ENCODE measurements at places on chromosomes 16 and 17.

DNA sequence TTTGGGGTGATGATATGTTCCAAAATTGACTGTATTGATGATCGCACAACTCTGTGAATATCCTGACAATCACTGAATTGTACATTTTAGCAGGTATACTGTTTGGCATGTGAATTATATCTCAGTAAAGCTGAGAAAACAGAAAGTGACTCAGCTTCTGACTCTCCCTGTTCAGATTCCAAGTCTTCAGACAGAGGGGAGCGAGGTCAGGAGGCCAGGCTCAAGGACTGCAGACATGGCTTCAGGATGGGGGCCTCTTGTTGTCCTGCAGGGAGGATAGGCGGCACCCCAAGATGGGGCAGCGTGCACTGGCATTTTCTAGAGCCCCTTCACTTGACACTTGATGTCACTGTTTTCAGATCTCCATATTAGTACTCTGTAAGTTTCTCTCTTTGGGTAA lies 45.6 kb downstream of the KNOP1 start:
- DNase-seq = no peak

GRCh38 chr16:27320261-27321012 lies 6.7 kb downstream of the IL4R start:
- no peak for DNase-seq

- DNase-seq = no peak
Observed at GRCh38 chr17:73878923-73879322, 234.7 kb upstream of the SDK2 start.

- DNase-seq = no peak
Observed at GRCh38 chr16:52755396-52755795, 208.5 kb upstream of the TOX3 start.

- DNase-seq = peak; percentile 91
Observed at GRCh38 chr17:15263206-15263579, 1.9 kb downstream of the PMP22 start.

- no peak for DNase-seq
Observed at GRCh38 chr16:70749681-70750601, 51.0 kb downstream of the VAC14 start.

DNA sequence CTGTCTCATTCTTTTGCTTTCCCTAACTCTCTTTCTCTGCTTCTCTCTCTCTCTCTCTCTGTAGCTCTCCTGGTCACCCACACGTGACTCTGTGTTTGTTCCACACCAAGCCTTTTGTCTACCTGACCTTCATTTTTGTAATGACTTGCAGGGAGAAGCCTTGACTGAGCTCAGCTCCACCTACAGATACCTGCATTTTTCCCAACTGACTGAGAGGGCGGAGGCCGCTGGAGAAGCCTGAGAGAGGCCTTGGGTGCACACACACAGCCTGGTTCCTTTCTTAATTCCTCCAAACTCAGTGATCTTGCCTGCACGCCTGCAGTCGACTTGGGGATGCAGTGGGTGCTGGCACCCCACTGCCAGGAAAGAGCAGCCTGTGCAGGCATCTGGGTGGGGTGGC lies 68.8 kb downstream of the LYRM1 start:
- no peak for DNase-seq

DNA sequence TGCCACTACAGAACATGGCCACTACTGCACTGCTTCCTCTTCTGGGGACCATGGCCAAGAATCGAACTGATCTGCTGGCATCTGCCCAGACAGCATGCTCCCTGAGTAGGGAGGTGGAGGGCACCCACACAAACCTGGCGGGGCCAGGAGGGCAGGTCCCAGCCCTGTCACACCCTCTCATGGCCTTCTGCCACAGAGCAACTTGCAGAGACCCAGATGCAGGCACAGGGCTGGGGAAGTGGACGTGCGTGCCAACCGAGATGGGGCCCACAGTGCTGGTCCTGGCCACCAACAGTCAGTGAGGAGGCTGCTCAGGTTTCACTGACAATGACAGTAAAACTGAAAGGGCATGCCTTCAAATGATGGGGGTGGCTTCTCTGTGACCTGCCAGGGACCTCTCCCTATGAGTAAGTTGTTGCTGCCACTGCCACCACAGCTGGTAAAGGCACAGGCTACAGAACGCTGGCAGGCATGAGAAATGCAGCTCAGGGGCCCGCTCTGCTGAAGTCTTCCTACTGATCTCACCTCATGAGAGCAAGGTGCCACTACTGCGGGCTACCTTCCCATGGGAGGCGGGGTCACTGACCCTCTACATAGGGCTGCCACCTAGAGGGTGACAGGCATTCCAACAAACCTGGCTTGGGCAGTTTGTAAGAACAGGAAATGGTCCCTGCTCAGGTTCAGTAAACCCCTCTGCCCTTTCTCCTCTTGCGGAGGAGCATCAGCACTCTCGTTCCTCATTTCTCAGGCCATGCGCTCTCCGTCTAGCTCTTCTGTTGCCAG lies 15.5 kb downstream of the HIC1 start:
- DNase-seq = no peak

DNA sequence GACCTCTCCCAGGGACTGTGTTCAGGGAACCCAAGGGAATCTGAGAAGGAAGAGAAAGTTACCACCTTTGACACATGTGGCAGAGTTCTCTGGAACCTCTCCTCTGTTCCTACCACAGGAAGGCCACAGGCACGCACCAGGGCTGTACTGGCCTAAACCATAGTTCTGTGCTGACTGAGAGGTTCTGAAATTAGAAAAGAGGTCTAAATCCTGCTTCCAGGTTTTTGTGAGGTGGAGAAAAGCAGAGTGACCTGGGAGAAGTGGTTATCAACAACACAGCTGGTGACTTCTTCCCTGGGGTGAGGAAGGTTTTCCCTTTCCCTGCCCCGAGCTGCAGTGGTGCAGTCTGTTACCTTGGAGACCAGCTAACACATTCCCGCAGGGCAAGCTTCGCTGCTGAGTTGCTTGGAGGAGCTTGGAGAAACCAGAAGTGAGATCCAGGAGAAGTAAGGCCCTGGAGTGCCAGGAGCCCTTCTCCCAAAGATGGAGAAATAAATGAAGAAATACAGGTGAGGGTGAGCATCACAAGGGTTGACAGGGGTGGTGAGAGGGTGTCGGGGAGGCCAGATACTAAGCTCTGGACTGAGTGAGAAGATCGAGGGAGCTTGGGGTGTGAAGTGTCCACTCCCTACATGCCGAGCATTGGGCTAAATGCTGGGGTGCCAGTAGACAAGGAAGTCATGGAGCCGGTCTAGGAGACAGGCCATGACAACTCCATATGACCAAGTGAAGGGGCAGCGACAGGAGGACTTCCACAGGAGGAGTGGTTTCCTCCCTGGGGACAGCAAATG lies at the start of gene VWA3A:
Gene VWA3A, plus strand, starts transcription at position 399 of the 791 bp plus-strand sequence. Its CDS starts 97 bp downstream, at position 496.
- peak; percentile 82 for DNase-seq

DNA sequence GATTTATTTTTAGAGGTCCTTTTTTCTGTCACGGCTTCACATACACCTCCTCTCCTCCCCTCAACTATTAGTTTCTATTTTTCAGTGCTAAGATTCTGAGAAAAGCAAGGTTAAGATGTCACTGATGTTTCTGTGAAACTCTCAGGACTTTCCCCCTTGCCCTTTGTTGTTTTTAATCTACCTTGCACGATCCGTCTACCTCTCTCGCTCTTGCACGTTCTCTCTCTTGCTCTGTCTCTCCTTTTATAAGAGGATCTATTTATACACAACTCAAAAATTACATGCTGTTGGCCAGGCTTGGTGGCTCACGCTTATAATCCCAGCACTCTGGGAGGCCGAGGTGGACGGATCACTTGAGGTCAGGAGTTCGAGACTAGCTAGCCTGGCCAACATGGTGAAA lies 43.6 kb downstream of the RPA1 start:
- no peak for DNase-seq

- DNase-seq = no peak
Observed at GRCh38 chr17:82536512-82537201, 17.1 kb downstream of the FOXK2 start.

GRCh38 chr16:83118365-83118764 lies 491.6 kb downstream of the CDH13 start:
- peak; percentile 57 for DNase-seq

GRCh38 chr16:57801809-57802340 lies 416 bp downstream of the KIFC3 start:
- no peak for DNase-seq

- peak; percentile 33 for DNase-seq
Observed at GRCh38 chr17:37219876-37220606, 155.7 kb upstream of the C17orf78 start.

GRCh38 chr17:56159826-56160380 lies 6.6 kb downstream of the ANKFN1 start:
- no peak for DNase-seq

DNA sequence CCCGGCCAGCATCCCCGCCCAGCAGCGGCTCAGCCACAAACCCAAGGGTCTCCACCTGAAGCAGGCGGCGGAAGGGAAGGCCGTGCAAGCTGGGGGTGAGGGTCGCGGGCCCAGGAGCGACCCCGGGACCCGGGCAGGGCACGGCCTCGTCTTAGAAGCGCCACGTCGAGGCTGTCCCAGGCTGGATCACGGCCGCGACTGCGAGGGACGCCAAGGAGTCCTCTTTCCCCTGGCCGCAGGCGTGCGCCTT lies 538 bp upstream of the CCNF start:
- no peak for DNase-seq

GRCh38 chr17:31281061-31281460 lies 16.0 kb downstream of the OMG start:
- DNase-seq = peak; percentile 25

GRCh38 chr17:50426472-50426782 lies 409 bp downstream of the ACSF2 start:
- no peak for DNase-seq

GRCh38 chr16:86676254-86676670 lies 97.9 kb downstream of the FOXL1 start:
- DNase-seq = peak; percentile 64

- DNase-seq = peak; percentile 77
Observed at GRCh38 chr17:43591779-43592562, 45.8 kb upstream of the ETV4 start.

- no peak for DNase-seq
Observed at GRCh38 chr17:28545787-28546415, 6.5 kb downstream of the UNC119 start.

- DNase-seq = peak; percentile 95
Observed at GRCh38 chr16:71460236-71460635, 1.8 kb downstream of the ZNF23 start.

GRCh38 chr16:65758620-65759019 lies 607.9 kb upstream of the CDH5 start:
- no peak for DNase-seq

- DNase-seq = no peak
Observed at GRCh38 chr16:70724146-70725023, 38.5 kb upstream of the MTSS2 start.

GRCh38 chr17:11334493-11334892 lies 93.5 kb downstream of the SHISA6 start:
- no peak for DNase-seq

- DNase-seq = peak; percentile 67
Observed at GRCh38 chr17:60087882-60088669, 9.4 kb upstream of the HEATR6 start.

DNA sequence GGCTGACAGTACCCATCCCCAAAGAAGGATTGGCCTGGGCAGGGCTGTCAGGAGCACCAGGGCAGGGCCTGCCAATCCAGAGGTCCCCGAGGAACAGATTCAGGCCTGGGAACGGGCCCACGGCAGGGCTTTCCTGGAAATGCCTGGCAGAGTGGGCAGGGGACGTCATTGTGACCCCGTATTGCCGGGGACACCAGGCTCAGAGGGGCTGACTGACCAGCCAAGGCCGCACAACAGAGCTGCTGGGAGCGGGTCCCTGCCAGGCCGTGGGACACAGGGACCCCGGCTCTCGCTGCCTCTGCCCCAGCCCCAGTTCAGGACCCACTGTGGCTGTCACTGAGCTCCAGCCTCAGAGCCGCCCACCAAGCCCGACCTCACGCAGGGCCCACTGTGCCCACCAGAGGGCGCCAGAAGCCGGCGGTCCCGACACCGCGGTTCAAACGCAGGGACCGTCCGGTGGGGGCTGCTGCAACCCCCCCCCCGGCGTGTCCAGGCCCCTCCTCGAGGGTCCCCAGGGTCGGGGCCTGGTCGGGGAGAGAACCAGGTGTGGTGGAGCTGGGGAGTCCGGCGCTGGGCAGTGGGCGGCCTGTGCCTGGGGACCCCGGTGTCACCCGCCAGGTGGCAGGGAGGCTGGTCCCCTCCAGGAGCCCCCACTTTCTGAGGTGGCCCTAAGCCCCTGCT lies 15.2 kb upstream of the SSTR5 start:
- DNase-seq = no peak

- peak; percentile 46 for DNase-seq
Observed at GRCh38 chr17:41835800-41836549, at the start of gene NT5C3B. Gene NT5C3B (minus strand): TSS chr17:41836232. CDS start chr17:41836193, 39 bp downstream.

- no peak for DNase-seq
Observed at GRCh38 chr16:72873853-72874252, 174.1 kb downstream of the ZFHX3 start.

DNA sequence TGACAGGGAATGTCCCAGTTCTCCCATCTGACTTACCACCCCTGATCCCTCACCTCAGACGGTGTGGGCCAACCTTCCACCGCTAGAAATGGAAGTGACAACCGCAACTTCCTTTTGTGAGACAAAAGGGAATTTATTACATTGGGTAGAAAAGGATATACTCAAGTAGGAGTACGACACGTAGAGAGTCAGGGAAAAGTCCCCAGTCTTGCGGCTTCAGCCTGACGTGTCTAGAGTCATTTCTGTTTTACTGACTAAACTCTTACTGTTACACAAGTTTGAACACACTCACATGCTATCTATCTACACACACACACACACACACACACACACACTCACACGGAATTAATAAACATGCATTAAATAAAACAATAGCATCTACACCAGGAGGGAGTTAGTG lies 178.9 kb downstream of the COPRS start:
- no peak for DNase-seq

DNA sequence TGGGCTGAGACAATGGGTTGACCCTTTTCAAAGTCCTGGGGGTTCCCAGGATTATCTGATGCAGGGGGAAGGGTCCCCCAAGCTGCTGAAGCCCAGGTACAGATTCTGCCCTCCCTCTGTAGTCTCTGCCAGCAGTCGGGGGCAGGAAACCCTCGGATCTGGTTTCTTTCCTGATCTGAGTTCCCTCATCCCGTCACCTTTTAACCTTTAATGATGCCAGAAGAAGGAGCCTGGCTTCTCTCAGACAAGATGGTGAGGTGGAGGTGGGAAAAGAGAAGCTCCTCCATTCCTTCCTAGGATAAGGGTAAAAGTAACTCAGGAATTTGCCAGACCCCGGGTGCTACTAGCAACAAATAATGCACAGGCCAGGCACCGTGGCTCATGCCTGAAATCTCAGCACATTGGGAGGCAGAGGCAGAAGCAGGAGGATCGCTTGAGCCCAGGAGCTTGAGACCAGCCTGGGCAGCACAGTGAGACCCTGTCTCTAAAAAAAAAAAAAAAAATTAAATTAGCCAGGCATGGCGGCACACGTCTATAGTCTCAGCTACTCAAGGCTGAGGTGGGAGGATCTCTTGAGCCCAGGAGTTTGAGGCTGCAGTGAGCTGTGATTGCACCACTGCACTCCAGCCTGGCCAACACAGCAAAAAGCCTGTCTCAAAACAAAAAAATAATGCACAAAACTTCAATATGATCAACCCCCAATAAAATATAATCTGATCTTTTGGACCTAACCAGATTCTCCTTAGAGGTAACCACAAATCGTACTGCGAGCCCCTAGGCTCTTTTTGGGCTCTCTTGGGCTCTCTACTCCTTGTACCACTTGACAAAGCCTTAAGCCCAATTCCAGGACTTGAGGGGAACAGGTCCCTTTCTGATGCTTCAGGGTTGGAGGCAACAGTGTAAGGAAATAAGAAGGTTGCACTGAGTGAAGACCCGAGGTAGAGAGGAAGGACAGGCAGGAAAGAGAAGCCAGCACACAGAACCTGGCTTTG lies 5.7 kb downstream of the CDC42EP4 start:
- no peak for DNase-seq
